Activated T-cell treated with anti-CD3 and anti-CD28 coated beads for 48 hours (primary cell): ENCODE measurements at places on chromosomes 3 and 15.

- no peak for DNase-seq
Observed at GRCh38 chr3:17672506-17672905, 69.9 kb downstream of the TBC1D5 start.

DNA sequence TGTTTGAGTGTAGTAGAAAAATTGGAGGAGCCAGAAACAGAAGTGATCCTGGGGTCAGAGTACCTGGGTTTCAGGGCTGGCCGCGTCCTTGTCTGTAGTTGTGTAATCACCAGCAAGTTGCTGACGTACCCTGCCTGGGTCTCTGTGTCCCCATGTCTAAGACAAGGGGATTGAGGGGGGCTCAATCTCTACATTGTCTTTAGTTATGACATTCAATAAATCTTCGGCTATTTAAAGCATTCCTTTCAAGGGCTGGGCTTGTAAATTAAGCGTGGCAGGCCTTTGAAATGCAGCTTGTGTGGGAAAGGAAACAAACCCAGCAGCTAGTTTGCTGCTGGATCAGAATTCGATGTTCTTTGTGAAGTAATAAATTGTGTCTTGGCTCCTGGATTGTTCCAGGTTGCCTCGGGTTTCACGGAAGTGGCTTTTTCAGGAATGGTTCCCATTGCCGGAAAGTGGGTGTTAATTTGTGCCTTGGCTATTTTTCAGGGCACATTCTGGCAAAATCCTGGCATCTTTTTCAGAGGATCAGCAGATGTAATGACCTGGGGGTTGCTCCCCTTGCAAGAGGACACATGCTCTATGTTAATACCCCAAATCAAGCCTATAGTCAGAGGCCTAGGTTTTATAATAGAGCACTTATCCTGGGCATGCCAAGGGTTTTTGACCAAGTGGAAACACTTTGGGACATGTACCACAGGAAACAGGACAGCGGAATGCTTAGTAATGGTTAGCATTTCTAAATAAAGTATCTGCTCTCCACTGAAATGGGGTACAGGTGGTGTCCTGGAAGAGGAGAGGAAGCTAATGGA is 294.8 kb upstream of the NR2E3 start:
- no peak for DNase-seq

- no peak for DNase-seq
Observed at GRCh38 chr3:76834657-76835056, 205.2 kb upstream of the ROBO2 start.

- peak; percentile 43 for DNase-seq
Observed at GRCh38 chr3:172153335-172153861, 114.0 kb downstream of the FNDC3B start.

DNA sequence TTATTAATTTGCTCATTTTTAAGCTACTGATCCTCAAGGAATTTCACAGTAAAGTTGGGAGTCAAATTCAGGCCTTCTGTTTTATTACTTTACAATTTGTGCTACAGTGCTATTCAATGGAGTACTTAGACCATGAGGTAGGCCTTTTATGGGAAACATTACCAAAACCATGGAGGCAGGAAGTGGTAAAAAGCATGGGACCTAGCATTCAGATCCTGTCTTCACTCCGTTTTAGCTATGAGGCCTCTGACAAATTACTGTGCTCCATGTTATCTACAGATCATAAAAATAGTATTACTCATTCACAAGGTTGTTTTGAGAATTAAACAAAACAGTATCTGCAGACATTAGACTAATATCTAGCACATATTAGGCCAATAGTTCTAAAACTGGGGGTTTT is 140.6 kb upstream of the SLITRK3 start:
- DNase-seq = no peak
